Subcutaneous preadipocyte (primary cell): ENCODE measurements at places on chromosomes 12 and 14. TPM values are rescaled to one million over a fixed set of nuclear protein-coding genes. Genes with fewer than 3 reads are reported as not detected.

The TGFB3 gene
- total RNA-seq, result 5.9 and 6.3 TPM in 2 replicates

The SOX5 gene
- total RNA-seq, result 4.4 and 6.8 TPM in 2 replicates

The MYO1H gene
- not detected in 2 replicates for total RNA-seq

The PTPRQ gene
- 2.2 and 4.9 TPM in 2 replicates for total RNA-seq

The VASH1 gene
- total RNA-seq, result 1.8 and 2.5 TPM in 2 replicates

The TESPA1 gene
- total RNA-seq, result not detected in 2 replicates

The SYT1 gene
- under 0.01 and 1.4 TPM in 2 replicates for total RNA-seq

The MAX gene
- 45.0 and 51.8 TPM in 2 replicates for total RNA-seq

The NCOR2 gene
- 18.7 and 28.7 TPM in 2 replicates for total RNA-seq

The RAD9B gene
- 0.37 and 0.59 TPM in 2 replicates for total RNA-seq

The IAPP gene
- not detected in 2 replicates for total RNA-seq

The CCDC177 gene
- total RNA-seq, result not detected in 2 replicates

The CMA1 gene
- total RNA-seq, result not detected in 2 replicates

The IFNG-AS1 gene
- total RNA-seq, result not detected in 2 replicates

The SLC8A3 gene
- total RNA-seq, result under 0.01 TPM in 2 replicates

The CCDC175 gene
- not detected in 2 replicates for total RNA-seq

The PLEKHG7 gene
- total RNA-seq, result not detected in 2 replicates

The PTHLH gene
- 0.73 and 1.6 TPM in 2 replicates for total RNA-seq

The TAS2R10 gene
- total RNA-seq, result 1.1 and 1.2 TPM in 2 replicates

The FGF23 gene
- total RNA-seq, result not detected in 2 replicates

The KRT74 gene
- not detected in 2 replicates for total RNA-seq

The PPP4R4 gene
- 0.37 and 0.39 TPM in 2 replicates for total RNA-seq

The AQP6 gene
- not detected in 2 replicates for total RNA-seq

The RD3L gene
- total RNA-seq, result not detected in 2 replicates

The ASCL1 gene
- total RNA-seq, result not detected in 2 replicates

The SLC24A4 gene
- total RNA-seq, result under 0.01 TPM in 1 of 2 replicates, not detected in the other

The RNASE13 gene
- not detected in 2 replicates for total RNA-seq

The PRR4 gene
- 2.2 and 3.9 TPM in 2 replicates for total RNA-seq

The VRTN gene
- not detected in 2 replicates for total RNA-seq

The NGB gene
- total RNA-seq, result not detected in 2 replicates

The VWF gene
- 1.2 and 1.5 TPM in 2 replicates for total RNA-seq
